ENCODE measurements at places on chromosomes 12 and 14. TPM values are rescaled to one million over a fixed set of nuclear protein-coding genes. Genes with fewer than 3 reads are reported as not detected.

GRCh38 chr14:93549595-93549994 lies 118.9 kb downstream of the UNC79 start:
- no peak for DNase-seq

GRCh38 chr14:79878785-79879184 lies 332.5 kb downstream of the DIO2 start:
- no peak for DNase-seq

DNA sequence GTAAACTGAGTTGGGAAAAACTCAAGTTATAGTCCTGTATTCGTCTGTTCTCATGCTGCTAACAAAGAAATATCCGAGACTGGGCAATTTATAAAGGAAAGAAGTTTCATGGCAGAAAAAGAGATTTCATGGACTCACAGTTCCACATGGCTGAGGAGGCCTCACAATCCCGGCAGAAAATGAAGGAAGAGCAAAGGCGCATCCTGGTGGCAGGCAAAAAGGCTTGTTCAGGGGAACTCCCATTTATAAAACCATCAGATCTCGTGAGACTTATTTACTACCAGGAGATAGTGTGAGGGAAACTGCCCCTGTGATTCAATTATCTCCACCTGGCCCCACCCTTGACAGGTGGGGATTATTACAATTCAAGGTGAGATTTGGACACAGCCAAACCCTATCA lies 292.6 kb upstream of the SYT1 start:
- no peak for DNase-seq

- DNase-seq: peak; percentile 68
These were observed 216 bp downstream of the IKBIP start for GRCh38 chr12:98644433-98644711.

DNA sequence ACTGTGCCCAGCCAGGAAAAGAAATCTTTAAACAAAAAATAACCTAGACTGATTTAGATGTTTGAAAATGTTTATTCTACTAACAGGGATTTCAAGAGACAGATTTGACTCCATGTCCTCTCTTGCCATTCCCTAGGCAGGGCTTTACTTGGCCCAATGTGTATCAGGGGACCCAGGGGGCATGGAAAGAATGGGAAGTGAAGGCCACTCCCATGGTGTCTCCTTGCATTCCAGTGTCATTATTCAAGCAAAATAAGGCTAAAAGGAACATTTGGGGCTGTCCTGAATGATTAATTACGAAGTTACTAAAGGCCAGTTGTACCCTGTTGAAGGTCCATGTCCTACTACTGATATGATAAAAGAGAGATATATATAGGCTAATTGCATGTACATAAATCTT lies 151.9 kb upstream of the ATF7IP start:
- no peak for DNase-seq

- DNase-seq: no peak
These were observed 1.2 kb downstream of the HNRNPC start for GRCh38 chr14:21267886-21268616.

DNA sequence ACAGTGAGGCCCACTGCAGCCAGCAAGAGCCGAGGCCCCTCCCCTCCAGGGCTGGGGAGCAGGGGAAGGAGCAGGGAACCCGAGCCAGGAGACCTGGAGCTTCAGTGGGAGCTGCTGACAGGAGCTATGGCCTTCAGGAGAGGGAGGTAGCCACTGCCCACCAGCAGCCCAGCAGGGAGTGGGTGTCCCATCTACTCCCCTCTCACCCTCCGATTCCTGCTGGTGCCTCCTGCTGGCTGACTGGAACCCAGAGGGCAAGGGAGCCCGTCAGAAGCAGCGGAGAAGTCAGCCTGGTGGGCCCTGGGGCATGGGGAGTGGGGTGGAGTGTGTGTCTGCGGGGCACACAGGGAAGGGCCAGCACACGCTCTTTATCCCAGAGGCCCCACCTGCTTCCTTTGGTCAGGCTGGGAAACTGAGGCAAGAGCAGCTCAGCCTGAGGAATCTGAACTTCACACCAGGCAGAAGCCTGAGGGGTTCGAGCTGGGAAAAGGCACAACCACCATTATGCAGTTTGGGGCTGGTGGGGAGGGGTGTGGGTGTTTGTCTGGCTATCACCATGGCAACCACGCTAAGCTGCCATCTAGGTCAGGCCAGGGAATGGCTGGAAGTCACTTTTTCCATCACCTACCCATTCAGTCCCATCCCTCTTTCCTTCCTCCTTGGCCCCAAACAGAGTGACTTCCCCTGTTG lies 36.8 kb upstream of the PLEKHG6 start:
- DNase-seq: no peak

The LPAR5 gene
- total RNA-seq: 0.03 TPM

The AQP2 gene
- total RNA-seq: not detected

All from MG63 (cell line).